ENCODE measurements at places on chromosomes 1 and 21.

DNA sequence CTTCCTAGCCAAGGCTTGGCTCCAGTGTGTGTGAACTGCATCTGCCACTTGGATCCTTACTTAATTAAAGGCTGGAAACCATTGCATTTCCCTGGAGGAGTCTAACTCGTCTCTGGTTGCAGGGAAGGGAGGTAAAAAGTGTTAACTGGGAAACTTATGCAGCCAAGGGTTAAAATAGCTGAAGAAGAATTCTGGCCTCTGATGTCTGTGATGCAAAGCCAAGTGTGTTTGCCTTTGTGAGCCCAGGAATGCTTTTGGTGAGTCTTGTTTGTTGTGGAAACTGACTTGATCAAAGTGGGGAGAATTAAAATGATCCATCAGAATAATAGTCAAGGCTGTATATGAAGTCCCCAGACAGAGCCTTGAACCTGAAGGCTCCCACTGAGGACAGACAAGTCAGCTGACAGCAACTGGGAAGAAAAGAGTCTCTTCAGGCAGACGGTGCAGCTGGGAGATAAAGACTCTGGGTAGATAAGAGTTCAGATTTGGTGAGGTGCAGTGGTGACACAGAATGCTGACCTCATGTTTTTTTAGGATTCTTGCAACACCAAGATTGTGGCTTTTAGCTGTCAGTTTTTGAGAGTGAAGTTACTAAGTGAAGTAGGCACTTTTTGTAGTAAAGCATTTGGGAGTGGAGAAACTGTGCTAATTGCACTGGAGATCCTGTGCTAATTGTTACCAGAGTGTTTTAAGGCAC is 59.5 kb upstream of the WLS start:
- no peak for DNase-seq

- DNase-seq, result no peak
Observed at GRCh38 chr1:116770625-116771024, 16.4 kb downstream of the CD2 start.

DNA sequence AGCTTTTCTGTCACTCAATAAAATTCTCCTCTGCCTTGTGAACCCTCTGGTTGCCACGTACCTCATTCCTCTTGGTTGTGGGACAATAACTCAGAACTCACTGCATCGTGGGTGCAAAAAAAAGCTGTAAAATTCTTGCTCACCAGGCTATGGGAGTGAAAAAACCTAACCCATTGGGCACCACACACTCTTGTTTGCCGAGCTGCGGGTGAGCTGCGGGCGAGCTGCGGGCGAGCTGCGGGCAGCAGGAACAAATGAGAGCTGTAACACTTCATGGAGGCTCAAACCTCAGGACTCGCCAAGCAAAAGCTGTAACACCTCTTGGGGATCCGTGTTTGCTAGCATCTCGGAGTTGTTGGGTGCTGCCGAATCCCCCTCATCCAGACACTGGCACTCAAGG is 641.3 kb upstream of the CHRM3 start:
- no peak for DNase-seq

DNA sequence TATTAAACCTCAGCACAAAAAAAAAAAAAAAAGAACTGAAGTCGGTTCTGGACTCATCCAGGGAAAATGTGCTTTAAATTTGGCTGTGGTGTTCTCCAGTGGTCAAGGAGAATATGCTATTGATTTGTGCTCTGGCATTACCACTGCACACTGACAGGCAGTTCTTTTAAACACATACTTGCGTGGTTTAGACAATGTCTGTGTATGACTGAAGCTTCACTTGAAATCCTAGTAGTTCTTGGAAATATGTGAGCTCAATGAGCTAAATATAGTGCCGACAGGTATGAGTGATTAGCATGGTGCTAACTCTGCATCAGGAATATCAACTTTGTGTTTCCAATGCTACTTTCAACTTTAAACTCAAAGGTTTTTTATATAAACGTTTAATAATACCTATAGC is 415.6 kb downstream of the SMYD3 start:
- DNase-seq, result no peak

- DNase-seq, result peak; percentile 69
Observed at GRCh38 chr1:218874313-218874712, 299.4 kb upstream of the LYPLAL1 start.

GRCh38 chr1:19010995-19011844 is 54.7 kb upstream of the IFFO2 start:
- peak; percentile 83 for DNase-seq

DNA sequence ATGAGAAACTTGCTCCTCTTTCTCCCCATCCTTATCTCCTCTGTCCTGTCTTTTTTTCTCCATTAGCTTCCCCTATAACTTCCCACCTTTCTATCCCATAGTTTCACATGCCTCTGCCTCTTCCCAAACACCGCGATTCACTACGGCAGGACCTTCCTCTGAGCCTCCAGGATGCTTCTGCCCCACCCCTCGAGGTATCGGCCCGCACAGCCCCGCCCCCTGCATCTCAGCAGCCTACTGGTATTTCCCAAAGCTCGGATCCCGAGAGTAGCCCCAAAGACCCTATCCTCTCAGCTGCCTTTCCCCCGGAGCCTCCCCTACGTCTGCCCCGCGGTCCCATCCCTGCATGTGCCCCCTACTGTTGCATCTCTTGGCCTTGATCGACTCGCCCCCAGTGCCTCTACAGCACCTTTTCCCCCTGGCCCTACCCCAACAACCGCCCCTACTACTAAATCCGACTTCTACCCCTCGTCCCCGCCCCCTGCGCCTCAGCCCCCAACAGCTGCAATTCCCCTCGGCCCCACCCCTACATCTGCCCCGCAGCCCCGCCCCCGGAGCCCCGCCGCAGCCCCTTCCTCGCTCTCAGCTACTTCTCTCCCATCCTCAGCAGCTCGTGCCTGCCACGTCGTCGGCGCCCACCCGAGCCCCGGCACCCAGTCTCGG is 512 bp downstream of the PIAS3 start:
- peak; percentile 34 for DNase-seq

- no peak for DNase-seq
Observed at GRCh38 chr1:228148196-228148861, 1.4 kb upstream of the GJC2 start.

GRCh38 chr1:35454616-35455015 is 102.6 kb downstream of the KIAA0319L start:
- DNase-seq, result peak; percentile 92

Measured in inflammatory macrophage treated with lipopolysaccharide for 1 hour (primary cell).